GM12878 (cell line): ENCODE measurements at places on chromosomes 5 and 9. TPM values are rescaled to one million over a fixed set of nuclear protein-coding genes. Genes with fewer than 3 reads are reported as not detected.

- H3K36me3 ChIP-seq: no peaks in the 10 kb centered on the region
- no peak for DNase-seq
- no peaks in the 10 kb centered on the region for H3K27me3 ChIP-seq
- no peaks in the 10 kb centered on the region for H3K4me1 ChIP-seq
- no peak overlapping the region for H3K27ac ChIP-seq
Observed at GRCh38 chr9:75505654-75506053, 384.8 kb upstream of the PCSK5 start.

DNA sequence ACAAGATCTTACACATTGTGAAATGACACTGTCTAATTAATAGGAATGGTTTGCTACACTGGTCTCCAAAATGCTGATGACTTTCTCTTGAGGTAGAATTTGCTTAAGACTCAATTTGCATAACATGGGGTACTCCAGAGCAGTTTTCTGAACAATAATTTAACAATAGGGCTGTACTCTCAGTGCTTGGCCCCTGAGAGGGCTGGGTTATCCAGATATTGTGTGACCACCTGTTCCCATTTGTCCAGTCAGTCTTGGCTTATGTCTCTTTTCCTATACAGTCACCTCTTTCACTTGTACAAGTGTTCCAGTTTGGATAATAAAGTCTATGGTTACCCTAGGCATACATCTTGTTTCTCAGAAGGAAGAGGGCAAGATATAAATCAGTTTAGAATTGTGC lies 17.9 kb downstream of the ZSWIM6 start:
- no peaks in the 10 kb centered on the region for H3K27me3 ChIP-seq
- no peaks in the 10 kb centered on the region for H3K4me1 ChIP-seq
- H3K27ac ChIP-seq: no peak overlapping the region
- H3K4me3 ChIP-seq: no peak overlapping the region
- no peak for DNase-seq
- H3K36me3 ChIP-seq: no peaks in the 10 kb centered on the region

DNA sequence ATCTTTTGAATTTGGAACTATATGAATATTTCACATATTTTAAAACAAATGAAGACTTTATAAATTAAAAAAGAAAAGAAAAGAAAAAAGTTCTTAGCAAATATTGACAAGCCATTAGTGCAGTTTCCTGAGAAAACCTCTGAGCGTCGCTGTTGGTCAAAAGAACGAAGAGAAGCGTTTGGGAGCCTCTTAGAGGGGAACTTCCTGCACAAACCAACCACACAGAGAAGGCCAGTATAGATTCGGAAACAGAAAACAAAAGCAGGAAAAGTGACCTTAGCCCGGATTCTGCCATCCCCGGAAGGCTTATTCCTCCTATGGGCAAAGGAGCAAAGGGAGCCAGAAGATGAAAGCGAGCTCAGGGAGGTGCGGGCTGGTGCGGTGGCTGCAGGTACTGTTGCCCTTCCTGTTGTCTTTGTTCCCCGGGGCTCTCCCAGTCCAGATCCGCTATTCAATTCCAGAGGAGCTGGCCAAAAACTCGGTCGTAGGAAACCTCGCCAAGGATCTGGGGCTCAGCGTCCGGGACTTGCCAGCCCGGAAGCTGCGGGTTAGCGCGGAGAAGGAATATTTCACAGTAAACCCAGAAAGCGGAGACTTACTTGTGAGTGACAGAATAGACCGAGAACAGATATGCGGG lies at the start of gene PCDHGB2:
PCDHGB2 (plus strand) TSS at position 205 of the 637 bp plus-strand sequence; CDS start at position 347, 142 bp downstream.
- no peaks in the 10 kb centered on the region for H3K4me1 ChIP-seq
- no peak within 1 kb of the TSS for H3K27ac ChIP-seq
- no peaks in the 10 kb centered on the region for H3K27me3 ChIP-seq
- H3K4me3 ChIP-seq: peak within 1 kb of the TSS; percentile 12
- no peak for DNase-seq
- no peaks in the 10 kb centered on the region for H3K36me3 ChIP-seq

DNA sequence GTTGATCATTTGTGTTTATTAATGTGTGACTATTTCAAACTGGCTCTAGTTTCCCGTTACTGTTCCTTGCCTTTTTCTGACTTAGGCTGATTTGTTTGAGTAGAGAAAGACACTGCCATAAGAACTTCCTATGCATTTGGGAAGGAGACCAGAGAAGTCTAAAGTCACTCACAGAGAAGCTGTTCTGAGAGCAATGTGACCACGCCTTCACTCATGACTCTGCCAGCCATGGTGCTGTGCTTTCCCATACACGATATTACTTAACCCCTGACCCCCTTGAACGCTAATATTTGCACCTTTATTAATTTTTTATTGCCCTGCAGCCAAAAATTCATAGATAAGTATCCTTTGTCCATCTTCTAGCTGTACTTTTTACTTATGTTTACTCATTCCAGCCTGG lies 20.9 kb downstream of the SLC28A3 start:
- no peak overlapping the region for H3K27ac ChIP-seq
- no peaks in the 10 kb centered on the region; the same call in 1 of the 2 replicates for H3K4me1 ChIP-seq
- no peak overlapping the region for H3K4me3 ChIP-seq
- H3K36me3 ChIP-seq: no peaks in the 10 kb centered on the region
- H3K27me3 ChIP-seq: no peaks in the 10 kb centered on the region

DNA sequence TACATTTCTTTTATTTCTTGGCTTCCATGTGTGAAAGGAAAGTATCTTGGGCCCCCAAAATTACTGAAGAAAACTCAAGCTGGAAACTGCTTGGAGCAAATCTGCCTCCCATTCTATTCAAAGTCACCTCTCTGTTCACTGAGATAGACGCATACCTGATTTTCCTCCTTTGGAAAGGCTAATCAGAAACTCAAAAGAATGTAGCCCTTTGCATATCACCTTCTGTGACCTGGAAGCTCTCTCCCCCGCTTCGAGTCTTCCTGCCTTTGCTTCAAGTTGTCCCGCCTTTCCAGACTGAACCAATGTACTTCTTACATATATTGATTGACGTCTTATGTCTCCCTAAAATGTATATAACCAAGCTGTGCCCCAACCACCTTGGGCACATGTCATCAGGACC lies 5.0 kb upstream of the RXFP3 start:
- H3K4me1 ChIP-seq: peaks cover 35% of the 10 kb centered on the region
- H3K36me3 ChIP-seq: no peaks in the 10 kb centered on the region
- DNase-seq: no peak
- H3K27ac ChIP-seq: no peak overlapping the region
- H3K4me3 ChIP-seq: no peak overlapping the region
- H3K27me3 ChIP-seq: no peaks in the 10 kb centered on the region

DNA sequence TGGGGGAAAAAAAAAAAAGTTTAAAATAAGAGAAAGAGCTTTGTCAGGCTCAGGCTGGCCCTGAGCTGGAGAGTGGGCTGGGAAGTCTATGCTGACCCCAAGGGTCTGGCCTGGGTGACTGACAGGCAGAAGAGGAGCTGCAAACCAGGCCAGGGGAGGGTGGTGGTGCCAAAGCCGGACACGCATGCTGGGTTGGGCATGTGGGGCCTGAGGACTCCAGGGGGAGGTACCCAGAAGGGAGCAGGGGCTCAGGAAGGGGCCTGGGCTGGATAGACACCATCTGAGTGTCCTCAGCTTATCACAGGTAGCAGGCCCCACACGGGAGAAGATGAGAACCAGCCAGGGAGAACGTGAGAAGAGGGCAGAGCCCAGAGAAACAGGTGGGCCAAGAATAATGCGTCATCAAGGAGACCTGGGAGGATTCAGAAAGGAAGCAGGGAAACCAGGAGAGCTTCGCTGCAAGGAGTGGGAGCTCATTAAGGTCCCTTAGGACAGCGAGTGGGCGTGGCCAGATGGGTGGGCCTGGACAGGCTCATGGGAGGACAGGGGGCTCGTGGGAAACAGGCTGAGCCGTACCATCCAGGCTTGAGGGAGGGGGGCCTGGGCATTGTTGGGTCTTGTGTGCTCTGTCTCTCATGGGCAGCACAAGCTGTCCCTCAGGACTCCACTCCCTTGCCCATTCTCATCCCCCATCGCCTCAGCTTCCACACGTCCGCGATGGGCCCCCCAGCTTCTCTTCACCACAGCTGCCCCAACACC lies 16.0 kb downstream of the TMOD1 start:
- no peak overlapping the region for H3K4me3 ChIP-seq
- DNase-seq: no peak
- no peaks in the 10 kb centered on the region for H3K27me3 ChIP-seq
- H3K27ac ChIP-seq: no peak overlapping the region
- H3K36me3 ChIP-seq: peaks cover 2% of the 10 kb centered on the region; the same call in 1 of the 2 replicates

The PHF24 gene
- not detected in 2 replicates for total RNA-seq

GRCh38 chr5:131329286-131329560 lies 65.4 kb downstream of the CDC42SE2 start:
- no peak overlapping the region for H3K4me3 ChIP-seq
- H3K4me1 ChIP-seq: peaks cover 3% of the 10 kb centered on the region; the same call in 1 of the 2 replicates
- H3K27me3 ChIP-seq: no peaks in the 10 kb centered on the region
- no peak overlapping the region for H3K27ac ChIP-seq
- peaks cover 2% of the 10 kb centered on the region for H3K36me3 ChIP-seq

- no peaks in the 10 kb centered on the region for H3K36me3 ChIP-seq
- DNase-seq: no peak
- no peak overlapping the region for H3K27ac ChIP-seq
- H3K4me1 ChIP-seq: no peaks in the 10 kb centered on the region
- no peaks in the 10 kb centered on the region; the same call in 1 of the 2 replicates for H3K27me3 ChIP-seq
Observed at GRCh38 chr5:155274484-155274883, 260.9 kb downstream of the KIF4B start.

The ZNF454 gene
- total RNA-seq: not detected in 2 replicates

- H3K4me3 ChIP-seq: peak overlapping the region; percentile 11; the same call in 1 of the 2 replicates
- H3K36me3 ChIP-seq: no peaks in the 10 kb centered on the region
- peaks cover 6% of the 10 kb centered on the region; the same call in 1 of the 2 replicates for H3K27me3 ChIP-seq
- no peak overlapping the region for H3K27ac ChIP-seq
- H3K4me1 ChIP-seq: peaks cover 21% of the 10 kb centered on the region
- DNase-seq: no peak
Observed at GRCh38 chr5:139708877-139709581, 60.9 kb downstream of the CXXC5 start.

GRCh38 chr5:96509316-96509715 lies 76.3 kb upstream of the PCSK1 start:
- no peaks in the 10 kb centered on the region for H3K4me1 ChIP-seq
- no peaks in the 10 kb centered on the region for H3K36me3 ChIP-seq
- DNase-seq: no peak
- no peaks in the 10 kb centered on the region for H3K27me3 ChIP-seq
- H3K27ac ChIP-seq: no peak overlapping the region

DNA sequence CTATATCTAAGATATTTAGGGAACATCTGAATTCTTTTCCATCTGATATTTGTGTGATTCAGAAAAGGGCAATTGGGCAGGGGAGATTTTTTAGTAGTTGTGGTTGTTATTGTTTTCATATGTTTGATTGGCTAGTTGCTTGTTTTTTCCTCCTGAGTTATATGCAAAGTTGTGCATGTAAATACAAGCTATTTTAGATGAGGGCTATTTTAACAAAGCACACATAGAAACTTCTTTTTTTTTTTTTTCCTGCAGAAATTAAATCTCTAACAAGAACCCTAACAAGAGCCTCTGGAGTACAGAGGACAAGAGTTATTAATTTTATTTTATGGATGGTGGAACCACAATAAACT lies 559.1 kb downstream of the CETN3 start:
- DNase-seq: no peak
- no peaks in the 10 kb centered on the region for H3K27me3 ChIP-seq
- no peak overlapping the region for H3K4me3 ChIP-seq
- no peaks in the 10 kb centered on the region for H3K36me3 ChIP-seq
- peak overlapping the region; percentile 34; the same call in 1 of the 2 replicates for H3K27ac ChIP-seq

The HACD4 gene
- 5.1 and 5.8 TPM in 2 replicates for total RNA-seq

DNA sequence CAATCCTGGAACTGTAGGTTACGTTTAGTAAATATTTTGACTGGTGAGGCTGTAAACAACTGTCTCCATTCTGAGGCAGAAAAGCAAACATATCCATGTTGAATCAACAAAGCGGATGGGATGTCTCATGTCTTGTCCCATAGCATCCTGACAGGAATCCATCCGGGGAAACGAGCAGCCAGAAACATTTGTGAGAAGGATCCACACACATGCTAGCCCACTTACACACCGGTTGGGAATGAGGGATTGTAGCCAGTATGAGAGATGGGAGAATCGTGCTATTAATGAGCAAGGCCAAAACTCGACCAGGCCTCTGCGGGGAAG lies 117.5 kb downstream of the FSTL4 start:
- H3K4me1 ChIP-seq: no peaks in the 10 kb centered on the region
- DNase-seq: no peak
- H3K27ac ChIP-seq: no peak overlapping the region
- no peaks in the 10 kb centered on the region for H3K36me3 ChIP-seq
- no peak overlapping the region for H3K4me3 ChIP-seq

The TAF1L gene
- total RNA-seq: not detected in 2 replicates

The ZNF483 gene
- 0.40 and 0.72 TPM in 2 replicates for total RNA-seq

DNA sequence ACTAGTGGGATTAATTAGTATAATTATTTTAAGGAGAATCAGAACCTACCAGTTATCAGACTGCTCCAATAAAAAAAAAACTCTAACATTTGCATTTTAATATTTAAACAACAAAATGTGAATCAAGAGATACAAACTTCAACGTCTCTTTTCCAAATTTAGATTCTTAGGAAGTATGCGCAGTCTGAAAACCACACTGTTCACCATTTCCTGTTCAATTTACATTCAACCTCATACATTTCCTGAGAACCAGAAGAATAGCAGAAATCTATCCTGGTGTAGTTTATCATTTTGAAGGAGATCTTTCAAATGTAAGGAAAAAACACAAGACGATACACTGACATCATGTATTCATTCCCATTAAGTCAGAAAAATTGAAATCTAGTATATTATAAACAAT lies 869.2 kb downstream of the EFNA5 start:
- no peak for DNase-seq
- H3K4me1 ChIP-seq: no peaks in the 10 kb centered on the region

GRCh38 chr9:26727471-26727870 lies 165.1 kb downstream of the CAAP1 start:
- no peak for DNase-seq
- H3K4me1 ChIP-seq: no peaks in the 10 kb centered on the region; the same call in 1 of the 2 replicates
- no peaks in the 10 kb centered on the region for H3K36me3 ChIP-seq
- H3K4me3 ChIP-seq: no peak overlapping the region
- H3K27ac ChIP-seq: no peak overlapping the region

GRCh38 chr5:151772029-151772845 lies 483 bp downstream of the G3BP1 start:
- no peak for DNase-seq
- H3K36me3 ChIP-seq: no peaks in the 10 kb centered on the region; the same call in 1 of the 2 replicates
